Endodermal cell (in vitro differentiated cells): ENCODE measurements at places on chromosomes 16 and 17. TPM values are rescaled to one million over a fixed set of nuclear protein-coding genes. Genes with fewer than 3 reads are reported as not detected.
A peak's percentile ranks its signal among the peaks of the same experiment; 100 is the strongest.

FBXL19 gene
- 79.7 and 84.3 TPM in 2 replicates for total RNA-seq

CBX4 gene
- 4.9 to 7.8 TPM (median 5.9 TPM) in 3 replicates for total RNA-seq

RAB37 gene
- total RNA-seq, result 6.8 to 23.8 TPM (median 9.2 TPM) in 3 replicates

- no peak overlapping the region for H3K4me3 ChIP-seq
- peaks cover 4% of the 10 kb centered on the region for H3K4me1 ChIP-seq
- H3K27me3 ChIP-seq, result no peaks in the 10 kb centered on the region
- H3K36me3 ChIP-seq, result no peaks in the 10 kb centered on the region
- DNase-seq, result no peak
Measured at GRCh38 chr17:41578538-41578937, 6.7 kb upstream of the KRT9 start.

DNA sequence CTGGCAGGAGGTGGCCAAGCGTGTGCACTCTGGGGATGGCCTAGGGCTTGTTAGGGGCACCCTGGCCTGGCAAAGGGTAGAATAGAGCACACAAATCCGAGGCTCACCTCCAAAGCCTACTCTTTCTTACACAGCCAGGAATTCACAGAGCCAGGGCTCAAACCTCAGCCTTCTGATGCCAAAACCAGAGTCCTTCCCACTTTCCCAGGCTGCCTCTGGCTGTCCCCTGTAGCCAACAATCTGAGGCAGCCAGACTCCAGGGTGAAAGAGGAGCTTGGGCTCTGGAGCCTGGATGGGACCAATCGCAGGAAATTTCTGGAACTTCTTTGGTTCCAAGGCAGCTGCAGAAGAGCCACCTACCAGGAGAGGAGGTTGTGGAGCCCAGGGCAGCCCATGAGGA lies 127.9 kb downstream of the COPRS start:
- DNase-seq, result no peak
- no peaks in the 10 kb centered on the region for H3K36me3 ChIP-seq
- H3K27ac ChIP-seq, result no peak overlapping the region
- no peak overlapping the region for H3K4me3 ChIP-seq
- no peaks in the 10 kb centered on the region for H3K27me3 ChIP-seq

DNA sequence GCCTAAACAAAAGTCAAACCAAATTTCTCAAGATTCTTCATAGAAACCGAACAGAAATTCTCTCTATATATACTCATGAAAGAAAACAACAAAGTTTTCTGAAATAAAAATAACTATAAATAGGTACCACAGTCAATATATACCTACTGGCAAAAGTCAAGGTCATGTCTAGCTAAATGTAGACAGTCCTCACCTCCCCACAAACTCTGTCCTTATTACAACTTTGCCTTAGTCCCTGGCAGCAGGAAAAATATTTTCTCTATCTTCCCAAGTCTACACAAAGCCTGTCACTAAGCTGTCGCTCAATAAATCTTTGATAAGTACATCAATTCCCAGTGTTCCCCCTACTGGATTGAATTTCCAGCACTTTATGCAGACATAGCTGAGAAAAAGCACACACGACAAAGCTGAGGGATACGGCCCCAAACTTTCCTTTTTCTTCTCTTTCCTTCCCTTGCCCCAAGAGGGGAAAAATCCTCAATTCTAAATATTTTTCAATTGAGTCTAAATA lies 2.7 kb downstream of the CFAP20 start:
- peaks cover 4% of the 10 kb centered on the region for H3K36me3 ChIP-seq
- H3K27me3 ChIP-seq, result no peaks in the 10 kb centered on the region

GRCh38 chr16:590188-590814 lies 435 bp downstream of the RAB40C start:
- no peak overlapping the region for H3K27ac ChIP-seq
- DNase-seq, result peak; percentile 65
- peaks cover 21% of the 10 kb centered on the region for H3K27me3 ChIP-seq
- no peaks in the 10 kb centered on the region for H3K4me1 ChIP-seq

DNA sequence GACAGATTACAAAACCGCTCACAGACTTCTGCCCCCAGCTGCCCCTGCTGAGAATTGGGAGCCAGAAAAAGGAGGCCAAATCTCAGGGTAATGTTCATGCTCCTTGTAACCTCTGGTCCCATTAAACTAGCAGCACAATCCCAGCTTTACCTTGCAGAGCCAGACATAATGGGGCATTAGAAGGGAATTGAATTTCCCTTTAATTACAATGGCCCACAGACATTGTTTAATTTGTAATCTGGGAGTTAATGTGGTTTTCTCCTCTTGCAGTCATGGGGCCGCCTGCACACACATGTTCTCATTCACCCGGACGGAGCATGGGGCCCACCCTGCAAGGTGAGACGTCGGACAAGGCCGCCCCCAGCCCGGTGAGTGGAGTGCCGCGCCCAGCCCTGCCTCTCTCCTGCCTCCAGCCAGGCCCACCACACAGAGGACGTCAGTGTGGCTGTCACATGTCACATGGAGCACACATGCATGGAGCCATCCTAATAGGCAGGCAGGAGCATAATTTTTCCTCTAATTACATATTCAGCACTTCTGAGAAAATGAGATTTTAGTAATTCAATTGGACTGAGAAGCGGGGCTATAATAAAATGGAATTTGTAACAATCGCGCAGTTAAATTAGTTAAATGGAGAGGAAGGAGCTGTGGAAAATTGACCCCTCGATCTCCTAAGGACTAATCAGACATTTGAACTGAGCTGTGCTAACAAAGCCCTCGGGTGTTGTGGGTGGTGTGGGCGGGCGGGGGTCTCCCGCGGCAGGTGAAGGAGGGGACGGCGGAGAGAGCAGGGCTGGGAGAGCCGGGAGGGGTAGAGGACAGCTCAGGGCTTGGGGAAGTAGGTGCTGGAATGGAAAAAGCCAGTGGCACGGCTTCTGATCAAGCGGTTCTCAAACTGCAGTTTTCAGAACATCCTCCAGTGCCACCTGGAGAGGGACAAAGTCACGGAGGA lies 87.7 kb downstream of the ENGASE start:
- H3K27ac ChIP-seq, result no peak overlapping the region
- H3K27me3 ChIP-seq, result no peaks in the 10 kb centered on the region
- no peaks in the 10 kb centered on the region for H3K4me1 ChIP-seq

- H3K27me3 ChIP-seq, result no peaks in the 10 kb centered on the region
- H3K4me1 ChIP-seq, result no peaks in the 10 kb centered on the region
- H3K27ac ChIP-seq, result no peak overlapping the region
- no peak for DNase-seq
Measured at GRCh38 chr17:47213540-47213939, 4.4 kb downstream of the MYL4 start.
